ENCODE measurements at places on chromosomes 6 and 20.

- H3K4me1 ChIP-seq = peaks cover 5% of the 10 kb centered on the region
- H3K27ac ChIP-seq = peak overlapping the region; percentile 68
- no peak for DNase-seq
- no peaks in the 10 kb centered on the region for H3K36me3 ChIP-seq
- H3K4me3 ChIP-seq = no peak overlapping the region
- H3K27me3 ChIP-seq = peaks cover 2% of the 10 kb centered on the region
Observed at GRCh38 chr6:166286839-166287271, 21.3 kb downstream of the PRR18 start.

GRCh38 chr20:62374331-62375152, 7.4 kb upstream of the LAMA5 start:
- DNase-seq = no peak
- peaks cover 30% of the 10 kb centered on the region for H3K4me1 ChIP-seq
- H3K4me3 ChIP-seq = no peak overlapping the region
- peak overlapping the region; percentile 91 for H3K27ac ChIP-seq
- H3K36me3 ChIP-seq = no peaks in the 10 kb centered on the region

DNA sequence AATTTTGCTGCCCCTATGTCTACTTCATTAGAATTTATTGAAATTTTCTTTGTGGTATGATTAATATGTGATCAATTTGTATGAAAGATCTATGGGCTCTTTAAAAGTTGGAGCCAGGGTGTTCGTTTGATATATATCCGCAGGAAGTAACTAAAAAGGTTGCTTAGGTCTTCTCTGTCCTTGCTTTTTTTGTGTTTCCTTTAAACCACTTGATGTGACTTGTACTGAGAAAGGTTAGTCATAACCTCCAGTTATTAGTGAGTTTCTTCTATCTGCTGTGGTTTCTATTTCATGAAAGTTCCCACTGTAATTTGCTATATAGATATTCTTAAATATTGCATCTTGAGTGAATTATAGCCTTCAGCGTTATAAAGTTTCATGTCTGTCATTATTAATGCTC, 585.3 kb upstream of the ARID1B start:
- no peak for DNase-seq
- H3K4me3 ChIP-seq = no peak overlapping the region
- H3K27me3 ChIP-seq = no peaks in the 10 kb centered on the region
- H3K4me1 ChIP-seq = peaks cover 25% of the 10 kb centered on the region
- no peak overlapping the region for H3K27ac ChIP-seq

- H3K36me3 ChIP-seq = 0 out of 2 replicates have a peak, but pooled peaks cover 4% of the 10 kb centered on the region
- no peak overlapping the region for H3K4me3 ChIP-seq
- no peak for DNase-seq
- no peaks in the 10 kb centered on the region for H3K4me1 ChIP-seq
Observed at GRCh38 chr6:169162752-169163407, 90.8 kb downstream of the THBS2 start.

DNA sequence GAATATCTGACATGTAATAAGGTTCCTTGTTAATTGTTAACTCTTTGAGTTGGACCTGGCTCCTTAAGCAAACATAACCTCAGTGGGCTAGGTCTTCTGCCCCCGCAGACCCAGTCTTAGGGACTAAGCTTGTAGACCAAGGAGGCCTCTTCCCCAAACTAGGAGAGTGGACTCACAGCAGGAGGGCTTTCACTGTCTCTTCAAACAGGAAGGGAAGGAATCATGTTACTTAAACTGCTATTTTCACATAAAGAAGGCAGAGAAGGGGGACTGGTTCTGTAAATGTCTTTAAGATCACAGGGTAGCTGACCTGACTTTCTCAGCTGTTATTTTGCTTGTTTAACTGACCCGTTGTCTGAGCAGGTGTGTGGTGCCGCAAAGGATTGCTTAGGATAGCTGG, 34.9 kb upstream of the PRDM1 start:
- H3K27me3 ChIP-seq = peaks cover 34% of the 10 kb centered on the region
- H3K4me3 ChIP-seq = peak overlapping the region; percentile 22
- H3K36me3 ChIP-seq = no peaks in the 10 kb centered on the region
- peak; percentile 71 for DNase-seq
- H3K27ac ChIP-seq = peak overlapping the region; percentile 57
- peaks cover 34% of the 10 kb centered on the region for H3K4me1 ChIP-seq

- peaks cover 83% of the 10 kb centered on the region for H3K4me1 ChIP-seq
Observed at GRCh38 chr6:7169296-7169721, 61.5 kb downstream of the RREB1 start.
